ENCODE measurements at places on chromosomes 16 and 17.
A peak's percentile ranks its signal among the peaks of the same experiment; 100 is the strongest.

DNA sequence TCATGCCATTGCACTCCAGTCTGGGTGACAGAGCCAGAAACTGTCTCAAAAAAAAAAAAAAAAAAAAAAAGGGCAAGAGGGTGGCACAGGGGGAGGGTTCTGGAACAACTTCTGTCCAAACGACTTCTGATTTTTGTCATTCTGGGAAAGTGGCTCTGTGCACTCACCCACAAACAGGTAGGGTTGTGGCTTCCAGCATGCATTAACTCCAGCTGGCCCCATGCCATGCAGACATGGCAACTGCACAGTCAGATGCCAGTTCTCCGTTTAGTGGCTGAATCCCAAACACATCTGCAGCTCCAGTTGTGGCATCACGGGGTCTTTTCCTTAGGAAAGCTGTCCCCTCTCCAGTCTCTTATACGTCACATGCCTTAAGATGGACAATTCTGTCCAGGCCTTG lies 30.3 kb downstream of the B4GALNT2 start:
- no peak for DNase-seq

GRCh38 chr16:19524356-19524615 lies 544 bp downstream of the CCP110 start:
- peak; percentile 28 for DNase-seq

DNA sequence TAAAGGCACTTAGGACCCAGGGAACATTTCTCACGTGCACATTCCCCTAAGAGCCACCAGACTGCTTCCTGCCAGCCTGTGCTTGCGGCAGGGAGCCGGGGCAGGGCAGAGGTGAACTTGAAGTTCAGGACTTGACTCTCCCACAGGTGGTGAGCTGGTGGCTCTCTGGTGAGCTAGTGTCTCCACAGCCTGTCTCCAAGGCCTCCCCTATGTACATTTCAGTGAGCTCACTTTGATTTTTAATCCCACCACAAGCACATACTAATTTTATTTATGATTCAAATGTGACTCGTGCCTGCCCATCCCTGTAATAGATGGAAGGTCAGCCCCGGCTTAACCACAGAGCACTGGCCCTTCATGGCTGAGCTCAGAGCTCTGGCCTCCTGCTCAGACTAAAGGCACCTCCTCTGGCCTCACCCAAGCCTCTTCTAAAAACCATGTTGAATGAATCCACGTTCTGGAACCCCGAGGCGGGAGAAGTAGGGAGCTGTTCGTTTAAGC lies 9.2 kb downstream of the SNN start:
- no peak for DNase-seq

DNA sequence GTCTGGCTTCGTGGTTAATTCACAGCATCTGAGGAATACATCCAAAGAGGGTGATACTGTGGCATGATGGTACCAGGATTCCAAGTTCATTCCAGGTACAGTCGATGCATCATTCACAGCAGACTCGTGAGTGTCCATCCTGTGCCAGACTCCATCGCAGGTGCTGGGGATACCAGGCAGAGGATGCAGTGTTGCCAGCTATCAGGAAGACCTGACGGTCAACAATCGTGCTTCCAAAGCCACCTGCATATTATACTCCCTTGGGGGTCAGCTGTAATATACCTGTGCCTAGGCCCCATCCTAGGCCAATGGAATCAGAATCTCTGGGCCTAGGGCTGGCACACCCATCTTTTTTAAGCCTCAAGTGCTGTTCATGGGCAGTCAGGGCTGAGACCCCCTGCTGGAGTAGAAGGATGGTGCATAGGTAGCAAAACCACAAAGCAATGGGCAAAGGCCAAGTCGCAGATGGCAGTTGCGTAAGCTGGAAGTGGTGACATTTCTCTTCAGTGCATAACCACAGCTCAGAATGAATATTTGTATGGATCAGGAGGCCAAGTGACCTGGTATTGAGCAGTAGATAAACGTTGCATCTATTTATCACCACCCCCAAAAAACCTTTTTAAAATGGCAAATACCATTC lies 42.9 kb upstream of the C16orf78 start:
- no peak for DNase-seq

- no peak for DNase-seq
These were observed 24.4 kb downstream of the TNFRSF13B start for GRCh38 chr17:16947470-16947869.

GRCh38 chr16:49491106-49491670 lies 117.6 kb downstream of the C16orf78 start:
- DNase-seq: no peak

DNA sequence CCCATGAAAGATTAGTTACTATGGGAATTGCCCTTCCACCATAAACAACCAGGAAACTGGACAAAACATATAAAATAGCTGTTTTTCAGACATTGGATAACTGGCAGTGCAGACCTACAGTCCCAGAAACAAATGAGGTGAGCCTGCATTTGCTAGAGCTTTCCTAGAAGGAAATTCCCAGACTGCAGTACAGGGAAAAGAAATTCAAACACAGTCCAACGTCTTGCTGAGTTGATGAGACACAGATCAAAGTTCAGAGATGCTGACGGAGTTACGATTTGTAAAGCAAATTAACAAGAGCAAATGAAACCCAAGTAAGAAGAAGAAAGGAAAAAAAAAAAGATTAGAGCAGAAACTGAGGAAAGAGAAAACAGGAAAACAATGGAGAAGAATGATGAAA lies 41.3 kb upstream of the MNT start:
- DNase-seq: no peak

DNA sequence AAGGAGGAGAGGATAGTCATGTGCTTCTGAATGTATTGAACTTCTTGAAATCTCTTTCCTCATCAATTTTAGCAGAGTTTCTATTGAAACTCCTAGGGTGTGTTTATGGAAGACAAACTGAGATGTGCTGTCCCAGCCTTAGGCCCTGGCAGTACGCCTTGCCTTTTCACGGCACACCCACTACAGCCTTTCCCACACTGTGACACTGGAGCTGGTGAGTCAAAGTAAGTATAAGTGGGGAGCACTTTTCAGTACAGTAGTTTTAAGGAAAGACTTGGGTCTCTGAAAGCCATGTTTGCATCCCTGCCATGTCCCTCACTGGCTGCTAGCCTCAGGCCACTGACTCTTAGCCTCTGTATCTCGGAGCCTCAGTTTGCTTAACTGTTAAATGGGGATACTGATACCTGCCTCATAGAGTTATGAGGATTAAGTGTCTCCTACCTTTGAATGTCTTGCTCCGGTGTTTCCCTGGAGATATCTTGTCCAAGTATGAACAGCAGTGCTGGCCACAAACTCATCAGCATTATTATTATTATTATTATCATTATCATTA lies 144.7 kb upstream of the CRHR1 start:
- no peak for DNase-seq

DNA sequence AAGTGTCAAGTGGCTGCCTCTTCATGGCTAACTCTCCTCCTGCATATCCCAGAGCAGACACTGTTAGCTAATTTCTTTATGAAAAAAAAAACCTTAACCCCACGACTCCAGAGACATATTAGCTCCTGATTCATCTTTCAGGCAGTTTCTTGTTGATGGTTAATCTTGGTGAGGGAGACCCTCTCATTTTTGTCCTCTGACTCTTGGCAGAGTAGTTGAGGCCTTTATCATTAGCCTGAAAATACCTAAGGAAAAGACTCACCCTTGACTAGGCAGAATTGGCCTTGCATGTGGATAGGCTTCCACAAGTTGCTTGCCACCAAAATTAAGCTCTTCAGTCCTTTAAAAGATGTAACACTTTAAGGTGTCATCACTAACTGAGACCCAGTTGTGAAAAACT lies 4.0 kb downstream of the CRYBA1 start:
- DNase-seq: no peak

DNA sequence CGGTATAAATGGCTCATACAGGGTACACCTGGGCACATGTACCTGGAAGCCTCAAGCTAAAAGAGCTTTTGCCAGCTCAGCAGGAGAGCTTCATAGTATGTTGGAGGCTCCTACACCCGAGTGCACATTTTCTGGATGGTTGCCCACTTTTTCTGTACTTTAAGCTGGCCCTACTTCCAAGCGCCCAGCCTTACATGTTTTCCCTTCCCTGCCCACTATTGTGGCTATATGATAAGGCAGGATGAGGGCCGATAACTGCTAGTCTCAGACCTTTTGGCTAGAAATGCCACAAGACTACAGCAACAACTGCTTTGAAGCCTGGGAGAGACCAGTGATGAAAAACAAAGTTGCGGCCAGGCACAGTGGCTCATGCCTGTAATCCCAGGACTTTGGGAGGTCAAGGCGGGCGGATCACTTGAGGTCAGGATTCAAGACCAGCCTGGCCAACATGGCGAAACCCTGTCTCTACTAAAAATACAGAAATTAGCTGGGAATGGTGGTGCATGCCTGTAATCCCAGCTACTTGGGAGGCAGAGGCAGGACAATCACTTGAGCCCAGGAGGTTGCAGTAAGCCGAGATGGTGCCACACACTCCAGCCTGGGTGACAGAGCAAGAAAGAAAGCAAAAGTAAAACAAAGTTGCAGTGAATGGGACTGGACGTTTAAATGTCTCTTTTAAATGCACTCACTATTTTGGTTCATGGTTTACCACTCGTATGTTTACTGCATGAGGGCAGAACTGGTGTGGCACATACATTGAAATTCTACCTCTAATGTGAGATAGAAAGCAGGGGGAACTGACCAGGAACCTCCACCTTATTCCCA lies 14.2 kb upstream of the MARCHF10 start:
- DNase-seq: no peak

GRCh38 chr17:43377056-43377810 lies 21.6 kb upstream of the ARL4D start:
- DNase-seq: no peak

DNA sequence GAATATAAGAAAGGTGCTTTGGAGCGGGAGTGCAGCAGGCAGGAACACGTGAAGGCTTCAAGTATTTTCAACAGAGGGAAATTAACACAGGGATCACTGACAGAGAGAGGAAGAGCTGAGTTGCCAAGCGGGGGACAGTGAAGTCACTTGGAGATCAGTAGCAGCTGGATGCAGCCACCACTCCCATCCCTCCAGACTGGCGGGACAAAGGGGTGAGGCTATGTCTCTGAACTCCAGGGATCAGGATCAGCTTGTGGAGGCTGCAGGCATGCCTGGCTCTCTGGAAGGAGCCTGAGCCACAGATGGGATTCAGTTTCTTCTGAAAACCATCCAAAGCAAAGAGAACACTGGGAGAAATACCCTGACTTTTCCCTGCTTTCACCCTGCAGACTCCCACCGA lies 113.7 kb upstream of the IRX3 start:
- no peak for DNase-seq

- DNase-seq: no peak
These were observed 1.9 kb upstream of the SLC5A2 start for GRCh38 chr16:31480851-31481536.

DNA sequence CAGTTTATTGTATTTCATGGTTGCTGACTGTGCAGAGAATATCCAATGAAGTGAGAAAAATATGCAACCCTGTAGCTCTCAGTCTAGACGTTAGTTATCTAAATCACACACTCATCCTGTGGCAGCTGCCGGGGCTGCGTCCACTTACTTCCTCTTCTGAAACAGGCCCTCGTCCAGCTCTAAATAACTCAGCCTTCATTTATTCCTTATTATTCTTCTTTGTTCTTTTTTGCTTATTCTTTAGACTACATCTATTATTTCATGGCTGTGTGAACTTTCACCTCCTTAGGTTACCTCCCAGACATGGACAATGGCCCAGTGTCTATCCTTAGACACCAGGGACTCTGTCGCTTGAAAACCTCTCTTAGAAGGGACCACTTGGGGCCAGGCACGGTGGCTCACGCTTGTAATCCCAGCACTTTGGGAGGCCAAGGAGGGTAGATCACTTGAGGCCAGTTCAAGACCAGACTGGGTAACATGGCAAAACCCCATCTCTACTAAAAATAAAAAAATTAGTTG lies 3.4 kb upstream of the THUMPD1 start:
- no peak for DNase-seq

- peak; percentile 44 for DNase-seq
These were observed 25.9 kb downstream of the BRIP1 start for GRCh38 chr17:61837175-61838051.

DNA sequence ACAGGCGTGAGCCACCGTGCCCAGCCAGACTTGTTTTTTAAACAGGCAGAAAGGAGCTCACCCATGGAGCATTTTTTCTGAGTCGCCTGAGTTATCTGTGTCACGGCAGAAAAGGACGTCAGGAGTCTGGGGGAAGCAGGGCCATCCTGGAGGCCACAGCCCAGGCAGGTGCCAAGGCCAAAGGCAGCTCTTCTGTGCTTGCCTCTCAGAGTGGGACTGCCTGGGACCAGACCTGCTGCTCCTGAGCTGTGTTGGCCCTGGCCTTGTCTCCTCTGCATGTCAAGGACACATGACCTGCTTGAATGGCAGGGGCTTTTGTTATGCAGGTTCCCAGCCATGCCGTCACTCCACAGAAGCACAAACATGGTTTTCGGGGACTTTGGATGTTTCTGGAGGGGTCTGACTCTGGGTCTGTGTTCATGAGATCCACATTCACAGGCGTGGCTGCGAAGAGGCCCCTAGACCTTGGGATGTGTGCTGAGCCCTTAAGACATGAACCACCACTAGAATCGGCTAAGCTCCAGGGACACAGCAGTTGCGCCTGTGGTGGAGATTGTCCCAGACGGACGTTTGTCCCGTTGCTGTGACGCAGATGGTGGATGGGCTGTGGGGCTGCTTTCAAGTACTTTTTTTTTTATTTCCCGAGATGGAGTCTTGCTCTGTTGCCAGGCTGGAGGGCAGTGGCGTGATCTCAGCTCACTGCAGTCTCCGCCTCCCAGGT lies 33.8 kb downstream of the FOXK2 start:
- DNase-seq: no peak

GRCh38 chr16:10514369-10515055 lies 65.9 kb downstream of the EMP2 start:
- peak; percentile 64 for DNase-seq

DNA sequence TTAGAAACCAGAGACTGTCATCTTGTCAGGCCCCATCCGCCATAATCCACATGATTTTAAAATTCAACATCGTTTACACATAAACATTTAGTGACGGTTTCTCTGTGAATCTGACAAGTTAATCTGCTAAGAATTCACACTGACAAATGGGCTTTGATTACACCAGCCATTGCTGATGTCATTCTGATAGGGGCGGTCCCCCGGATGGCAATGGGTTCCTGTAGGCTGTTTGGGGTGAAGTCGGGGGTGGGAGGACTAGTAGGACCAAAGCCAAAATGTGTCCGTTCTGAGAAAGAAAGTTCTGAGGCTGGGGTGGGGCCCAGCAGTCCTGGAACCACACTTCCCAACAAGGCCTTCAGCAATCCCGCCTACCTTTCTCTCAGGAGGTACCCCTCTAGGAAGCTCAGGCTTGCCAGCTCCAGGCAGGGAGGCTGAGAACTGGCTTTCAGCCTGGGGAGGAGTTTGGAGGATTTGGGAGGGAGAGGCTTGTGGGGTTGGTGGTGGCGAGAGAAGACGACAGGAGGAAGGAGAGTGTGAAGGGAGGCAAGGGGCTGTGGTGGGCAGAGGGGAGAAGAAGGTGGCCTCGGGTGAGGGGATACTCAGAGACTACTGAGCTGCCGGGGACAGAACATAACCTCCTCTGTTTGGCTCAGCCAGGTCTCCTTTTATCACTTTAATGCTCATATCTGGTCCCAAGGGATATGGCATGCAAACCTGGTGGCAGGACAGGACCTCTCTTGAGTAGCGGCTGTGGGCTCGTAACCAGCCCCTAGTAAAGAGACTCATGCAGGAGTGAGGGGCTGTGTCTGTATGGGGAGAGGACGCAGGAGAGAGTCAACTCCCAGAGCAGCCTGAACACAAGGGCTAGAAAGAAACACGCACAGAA lies 8.6 kb downstream of the HIC1 start:
- DNase-seq: peak; percentile 51
